ENCODE measurements at places on chromosomes 2 and 18.

GRCh38 chr2:10890706-10891270 is 20.9 kb upstream of the KCNF1 start:
- DNase-seq: no peak

DNA sequence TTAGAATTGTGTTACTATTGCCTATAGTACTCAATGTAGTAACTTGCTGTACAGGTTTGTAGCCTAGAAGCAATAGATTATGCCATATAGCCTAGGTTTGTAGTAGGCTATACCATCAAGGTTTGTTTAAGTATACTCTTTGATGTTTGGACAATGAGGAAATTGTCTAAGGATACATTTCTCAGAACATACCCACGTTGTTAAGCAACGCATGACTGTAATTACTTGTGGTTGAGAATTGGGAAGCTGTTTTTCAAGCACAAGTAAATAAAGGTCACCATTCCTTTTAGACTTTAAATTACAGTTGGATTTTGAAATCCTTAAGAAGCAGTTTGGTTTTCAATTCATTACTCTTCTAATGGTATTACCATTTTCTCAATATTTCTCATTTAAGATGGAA is 89.8 kb upstream of the KCNH7 start:
- DNase-seq: peak; percentile 84

GRCh38 chr18:52190631-52191030 is 149.4 kb upstream of the DCC start:
- DNase-seq: no peak

- DNase-seq: no peak
These were observed 214.8 kb upstream of the PID1 start for GRCh38 chr2:229485857-229486256.

DNA sequence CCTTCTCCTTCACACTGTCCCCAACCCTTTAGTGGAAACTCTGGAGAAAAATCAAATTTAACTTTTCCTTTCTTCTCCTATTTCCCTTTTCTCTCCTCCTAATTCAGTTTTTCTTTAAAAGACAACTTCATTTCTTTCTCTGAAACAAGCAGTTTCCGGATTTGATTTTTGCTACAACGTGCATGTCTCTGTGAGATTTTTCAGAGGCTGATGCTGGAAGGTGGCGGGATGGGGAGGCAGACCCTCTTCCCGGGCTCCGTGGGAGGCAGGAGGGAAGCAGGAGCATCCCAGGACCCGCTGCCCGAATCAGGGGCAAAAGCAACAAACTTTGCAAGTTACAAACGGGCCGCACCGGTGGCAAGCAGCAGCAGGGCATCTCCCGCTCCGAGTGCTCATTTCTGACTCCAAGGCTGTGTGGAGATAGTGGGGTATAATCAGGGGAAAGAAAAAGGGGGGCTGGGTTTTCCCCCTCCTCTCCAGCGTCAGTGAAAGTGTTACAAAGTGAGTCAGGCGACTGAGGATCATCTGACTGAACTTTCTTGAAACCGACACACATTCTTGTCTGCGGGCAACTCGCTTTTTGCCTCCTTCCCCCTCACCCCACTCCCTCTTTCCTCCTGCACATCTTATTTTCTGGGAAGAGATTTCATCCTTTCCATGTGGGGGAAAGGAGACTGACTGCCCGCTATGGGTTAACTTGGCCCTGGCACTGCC is 6.4 kb downstream of the ZEB2 start:
- peak; percentile 85 for DNase-seq

DNA sequence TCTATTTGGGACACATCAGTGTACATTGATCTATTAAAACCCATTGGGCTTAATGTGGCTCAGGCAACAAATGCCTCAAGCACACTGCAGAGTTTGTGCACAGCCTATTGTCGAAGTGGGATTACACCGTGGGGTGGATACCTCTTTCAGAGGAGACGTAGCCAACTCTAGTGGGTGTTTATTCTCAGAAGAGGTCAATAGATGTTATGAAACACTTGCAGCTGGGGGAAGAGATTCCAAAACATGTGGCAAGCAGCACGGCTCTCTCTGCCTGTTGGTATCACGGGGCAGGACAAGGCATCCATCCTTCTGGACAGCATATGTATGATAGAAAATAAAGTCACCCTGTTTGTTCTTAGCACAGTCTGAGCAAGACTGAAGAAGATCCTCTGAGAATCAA is 121.4 kb upstream of the COPS8 start:
- no peak for DNase-seq

DNA sequence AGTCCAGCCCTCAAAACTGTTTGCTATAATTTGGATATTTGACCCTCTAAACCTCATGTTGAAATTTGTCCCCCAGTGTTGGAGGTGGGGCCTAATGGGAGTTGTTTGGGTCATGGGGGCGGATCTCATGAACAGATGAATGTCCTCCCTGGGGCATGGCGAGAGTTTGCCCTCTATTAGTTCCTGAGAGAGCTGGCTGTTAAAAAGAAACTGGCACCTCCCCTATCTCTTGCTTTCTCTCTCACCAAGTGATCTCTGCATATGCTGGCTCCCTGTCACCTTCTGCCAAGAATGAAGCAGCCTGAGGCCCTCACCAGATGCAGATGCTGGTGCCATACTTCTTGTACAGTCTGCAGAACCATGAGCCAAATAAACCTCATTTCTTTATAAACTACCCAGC is 12.0 kb downstream of the LNPK start:
- no peak for DNase-seq

DNA sequence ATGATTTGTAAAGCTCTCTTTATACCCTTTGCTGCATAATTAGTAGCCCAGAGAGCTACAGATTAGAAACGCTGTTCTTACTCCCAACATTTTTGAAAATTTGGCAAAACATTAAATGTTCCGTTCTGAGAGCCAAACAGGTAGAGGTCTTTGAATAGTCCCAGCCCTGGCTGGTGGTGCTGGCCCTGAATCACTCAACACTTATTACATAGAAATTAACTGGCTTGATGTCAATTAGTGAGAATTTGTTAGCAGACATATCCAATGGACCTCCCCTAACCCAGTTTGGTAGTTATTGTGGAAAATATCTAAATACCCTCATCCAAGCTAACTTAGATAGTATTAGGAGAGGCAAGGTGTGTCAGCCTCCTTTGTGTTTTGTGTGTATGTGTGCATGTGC is 440.7 kb downstream of the MTX2 start:
- no peak for DNase-seq

GRCh38 chr2:119525614-119526013 is 1.3 kb upstream of the SCTR start:
- no peak for DNase-seq

DNA sequence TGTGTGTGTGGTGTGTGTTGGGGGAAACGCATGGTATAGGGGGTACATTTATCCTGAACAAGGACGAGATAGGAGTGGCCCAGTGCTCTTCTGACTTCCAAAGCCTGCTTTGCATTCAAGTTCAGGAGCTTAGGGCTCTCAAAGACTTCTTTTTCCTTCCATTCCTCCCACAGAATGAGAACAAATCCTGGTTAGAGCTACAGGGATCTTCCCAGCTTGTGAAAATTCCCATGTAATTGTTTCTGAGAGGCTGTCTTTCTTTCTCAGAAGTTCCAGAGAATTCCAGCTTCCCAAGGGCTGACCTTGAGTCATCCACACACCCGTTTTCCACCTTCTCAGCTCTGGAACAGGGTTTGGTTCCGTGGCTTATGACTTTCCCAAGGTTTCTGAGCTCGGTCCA is 38.9 kb downstream of the FASTKD2 start:
- DNase-seq: peak; percentile 4

DNA sequence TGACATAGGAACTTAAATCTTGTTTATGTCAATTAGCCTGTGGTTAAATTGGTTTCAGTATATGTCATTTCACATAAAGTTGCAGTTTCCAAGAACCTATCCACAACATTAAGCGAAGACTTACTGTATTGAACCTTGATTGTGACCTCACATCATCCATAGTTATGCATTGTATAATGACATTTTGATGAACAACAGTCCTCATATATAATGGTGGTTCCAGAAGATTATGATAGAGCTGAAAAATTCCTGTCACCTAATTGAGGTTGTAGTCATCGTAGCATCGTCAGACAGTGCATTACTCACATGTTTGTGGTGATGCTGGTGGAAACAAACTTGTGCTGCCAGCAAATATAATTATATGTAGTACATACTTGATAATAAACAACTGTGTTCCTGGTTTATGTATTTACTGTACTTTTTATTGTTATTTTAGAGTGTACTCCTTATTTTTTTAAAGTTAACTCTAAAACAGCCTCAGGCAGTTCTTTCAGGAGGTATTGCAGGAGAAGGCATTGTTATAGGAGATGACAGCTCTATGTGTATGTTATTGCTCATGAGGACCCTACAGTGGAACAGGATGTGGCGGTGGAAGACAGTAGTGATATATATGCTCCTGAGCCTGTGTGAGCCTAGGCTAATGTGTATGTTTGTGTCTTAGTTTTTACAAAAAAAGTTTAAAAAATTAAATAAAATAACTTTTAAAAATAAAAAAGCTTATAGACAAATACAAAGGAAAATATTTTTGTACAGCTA is 56.6 kb downstream of the UBE2E3 start:
- peak; percentile 51 for DNase-seq
